ENCODE measurements at places on chromosomes 13 and 19. TPM values are rescaled to one million over a fixed set of nuclear protein-coding genes. Genes with fewer than 3 reads are reported as not detected.
A peak's percentile ranks its signal among the peaks of the same experiment; 100 is the strongest.

GRCh38 chr13:97001636-97002035 is 7.4 kb upstream of the OXGR1 start:
- no peak for DNase-seq

DNA sequence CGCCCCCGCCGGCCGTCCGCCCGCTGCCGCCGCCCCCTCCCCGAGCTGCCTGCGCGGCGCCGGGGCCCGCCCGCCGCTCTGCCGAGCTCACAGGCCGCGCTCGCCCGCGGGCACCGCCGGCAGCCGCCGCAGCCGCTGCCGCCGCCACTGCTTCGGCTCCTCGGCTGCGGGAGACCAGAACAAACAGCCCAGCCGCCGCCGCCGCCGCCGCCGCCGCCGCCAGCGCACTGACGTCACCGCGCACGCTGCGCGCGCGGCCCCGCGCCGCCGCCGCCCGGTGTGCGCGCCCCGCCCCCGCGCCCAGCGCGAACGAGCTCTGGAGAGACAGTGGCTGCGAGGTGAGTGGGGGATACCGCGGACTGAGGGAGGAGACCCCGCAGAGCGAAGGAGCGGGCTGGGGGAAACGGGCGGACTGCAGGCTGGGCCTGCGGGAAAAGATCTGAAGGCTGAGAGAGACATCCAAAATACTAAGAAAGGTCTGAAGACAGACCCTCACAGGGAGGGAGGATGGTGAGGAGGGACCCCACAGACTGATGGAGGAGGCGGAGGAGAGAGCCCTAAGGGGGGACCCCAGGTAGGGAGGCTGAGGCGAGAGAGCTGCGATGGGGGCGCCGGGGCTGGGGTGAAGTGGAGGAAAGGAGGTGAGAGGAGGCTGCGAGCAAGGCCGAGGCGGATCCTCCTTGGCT is at the start of gene BRD4:
Gene BRD4, minus strand, starts transcription at position 229 of the 686 bp plus-strand sequence. CDS start 59,440 bp downstream, outside the sequence.
- DNase-seq: peak; percentile 77

Gene CALM3
- total RNA-seq: 682 TPM

GRCh38 chr19:33459222-33460090 is 62.1 kb downstream of the PEPD start:
- DNase-seq: no peak

DNA sequence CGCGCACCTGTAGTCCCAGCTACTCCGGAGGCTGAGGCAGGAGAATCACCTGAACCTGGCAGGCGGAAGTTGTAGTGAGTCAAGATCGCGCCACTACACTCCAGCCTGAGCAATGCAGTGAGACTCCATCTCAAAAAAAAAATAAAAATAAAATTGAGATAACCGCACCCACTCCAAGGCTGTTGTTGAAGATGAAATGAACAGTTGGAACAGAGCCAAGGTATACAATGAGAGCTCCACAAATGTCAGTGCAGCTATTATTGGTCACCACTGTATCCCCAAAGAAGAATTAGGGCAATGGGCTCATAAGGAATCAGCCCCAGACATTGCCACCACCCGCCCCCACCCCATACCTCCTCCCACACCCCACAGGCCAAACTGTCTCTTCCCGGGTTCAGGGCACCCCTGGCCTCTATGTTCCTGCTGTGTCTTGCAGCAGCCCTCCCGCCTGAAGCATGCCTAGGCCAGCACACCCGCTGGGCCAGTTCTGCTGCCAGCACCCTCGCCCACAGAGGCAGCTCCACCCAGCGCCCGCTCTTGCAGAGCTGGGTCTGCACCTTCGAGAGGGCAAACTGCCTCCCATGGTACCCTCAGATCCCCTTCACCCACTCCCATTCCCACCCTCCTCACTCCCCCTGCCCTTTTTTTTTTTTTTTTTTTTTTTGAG is 3.5 kb upstream of the S1PR5 start:
- no peak for DNase-seq

DNA sequence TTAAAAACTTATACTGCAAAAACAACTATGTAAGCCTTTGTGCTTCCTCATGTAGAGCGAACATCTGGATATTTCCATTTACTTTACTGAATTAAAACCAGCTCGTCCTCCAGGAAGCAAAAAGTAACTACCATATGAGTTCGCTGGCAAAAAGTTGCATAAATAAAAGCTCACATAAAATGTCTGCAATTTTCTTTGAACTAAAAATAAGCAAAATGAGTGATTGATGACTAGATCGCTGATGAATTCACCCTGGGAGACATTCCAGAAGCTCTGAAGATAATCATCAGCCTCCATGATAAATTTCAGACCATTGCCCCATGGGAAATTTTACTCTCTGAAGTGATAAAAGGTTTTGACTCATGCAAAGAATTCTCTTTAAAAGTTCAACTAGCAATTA is 67.3 kb upstream of the SACS start:
- no peak for DNase-seq

DNA sequence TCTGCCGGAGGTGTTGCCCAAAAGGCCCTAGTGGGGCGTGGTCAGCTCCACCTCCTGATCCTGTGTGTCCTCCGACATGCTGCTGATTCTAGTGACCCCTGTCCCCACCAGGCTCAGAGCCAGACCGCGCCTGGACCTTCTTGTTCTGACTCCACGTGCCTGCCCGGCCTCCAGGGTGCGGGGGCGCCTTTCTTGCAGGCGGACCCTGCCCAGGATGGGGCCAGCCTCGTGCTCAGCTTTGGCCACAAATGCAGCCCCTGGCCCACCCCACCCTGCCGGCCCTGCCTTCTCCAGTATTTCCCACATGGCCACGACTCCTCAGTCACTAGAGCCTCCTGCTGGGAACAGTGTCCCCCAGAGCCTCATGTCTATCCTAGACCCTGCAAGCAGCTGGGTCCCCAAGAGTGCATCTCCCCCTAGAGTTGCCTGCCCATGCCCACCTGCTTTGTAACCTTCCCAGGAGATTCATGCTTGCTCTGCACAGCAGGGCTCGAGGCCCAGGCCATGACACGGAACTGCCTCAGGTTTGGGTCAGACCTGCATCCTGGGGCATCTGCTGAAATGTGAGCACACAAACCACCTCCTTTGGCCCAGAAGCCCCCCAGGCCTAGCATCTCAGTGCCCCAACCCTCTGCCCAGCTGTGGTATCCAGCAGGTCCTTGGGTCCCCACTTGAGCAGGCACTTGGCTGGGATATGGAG is 27.0 kb downstream of the TMEM161A start:
- no peak for DNase-seq

DNA sequence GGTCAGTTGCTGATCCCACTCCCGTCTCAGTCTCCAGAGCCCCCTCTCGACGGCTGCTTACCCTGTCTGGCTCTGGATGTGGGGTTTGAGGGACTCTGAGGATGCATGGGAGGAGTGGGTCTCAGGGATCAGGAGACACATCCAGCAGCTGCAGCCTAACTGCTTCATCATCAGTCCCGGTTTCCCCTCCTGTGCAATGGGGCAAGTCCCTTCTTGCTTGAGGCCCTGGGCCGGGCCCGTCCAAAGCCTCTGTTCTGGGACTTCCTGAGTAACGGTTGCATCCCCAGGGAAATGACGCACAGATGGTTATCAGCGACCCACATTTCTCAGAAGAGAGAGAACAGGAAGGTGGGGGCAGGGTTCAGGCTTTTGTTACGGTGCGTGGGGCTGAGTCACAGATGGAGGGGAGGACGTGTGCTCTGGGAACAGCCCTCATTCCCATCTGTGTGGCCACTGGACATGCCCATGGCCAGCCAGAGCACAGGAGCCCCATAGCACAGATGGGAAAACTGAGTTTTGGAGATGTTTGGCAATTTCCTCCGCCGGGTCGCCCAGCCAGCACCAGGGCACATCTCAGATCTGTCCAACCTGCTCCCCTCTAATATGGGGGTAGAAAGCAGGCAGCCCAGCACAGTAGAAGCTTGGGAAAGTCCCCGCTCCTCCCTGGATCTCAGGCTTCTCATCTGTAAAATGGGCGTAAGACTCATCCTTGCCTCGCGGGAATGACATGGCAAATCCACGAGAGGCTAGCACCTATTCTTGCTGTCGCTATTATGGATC is 19.3 kb downstream of the GNA15 start:
- peak; percentile 85 for DNase-seq

DNA sequence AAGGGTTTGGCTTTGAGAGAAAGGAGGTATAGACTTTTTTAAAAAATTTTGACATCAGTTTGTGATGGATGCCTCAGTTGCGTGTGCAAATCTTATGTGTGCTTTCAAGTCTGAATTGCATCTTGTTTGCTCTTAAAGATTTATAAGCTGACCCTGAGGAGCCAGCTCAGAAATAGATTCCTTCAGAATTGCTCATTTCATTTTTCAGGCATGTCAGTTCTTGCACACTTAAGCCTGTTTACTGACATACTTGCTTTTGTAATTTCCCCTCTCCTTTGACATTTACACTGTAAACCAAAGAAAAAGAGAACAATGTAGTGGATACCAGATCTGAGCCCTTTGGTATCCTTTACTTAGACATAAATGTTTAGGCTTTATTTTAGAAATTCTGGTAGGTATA is 87.6 kb downstream of the RNF17 start:
- no peak for DNase-seq

- DNase-seq: no peak
These were observed 73.6 kb downstream of the SIPA1L3 start for GRCh38 chr19:37980419-37981170.

Gene CGB8
- not detected for total RNA-seq

GRCh38 chr13:113138792-113139551 is 16.4 kb downstream of the F10 start:
- no peak for DNase-seq

DNA sequence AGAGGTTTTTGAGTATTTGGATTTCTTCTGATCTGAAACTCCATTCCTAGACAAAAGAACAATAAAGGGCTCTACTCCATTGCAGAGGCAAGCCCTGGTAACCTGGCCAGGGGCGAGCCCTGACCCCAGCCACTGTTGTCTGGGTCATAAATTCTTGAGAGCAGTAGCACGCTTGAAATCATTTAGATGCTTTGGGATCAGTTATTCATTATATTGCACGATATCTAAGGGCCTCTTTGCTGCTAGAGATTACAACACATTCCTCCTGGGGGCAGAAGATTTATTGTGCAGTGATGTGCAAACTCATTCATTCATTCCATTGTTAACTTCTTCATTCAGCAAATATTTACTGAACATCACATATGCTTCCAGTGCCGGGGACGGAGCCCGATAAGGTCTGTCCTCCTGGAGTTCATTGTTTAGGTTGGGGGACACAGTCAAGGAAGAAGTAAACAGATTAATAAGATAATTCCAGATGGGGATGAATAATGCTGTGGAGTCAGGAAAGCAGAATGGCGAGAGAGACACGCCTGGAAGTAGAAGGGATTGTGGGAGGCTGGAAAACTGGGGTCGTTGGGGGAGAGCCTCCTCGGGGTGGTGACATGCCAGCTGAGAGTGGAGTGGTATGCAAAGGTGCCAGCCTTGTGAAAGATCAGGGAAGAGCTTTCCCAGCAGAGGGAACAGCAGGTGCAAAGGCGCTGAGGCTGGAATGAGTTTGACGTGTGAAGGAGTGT is 34.9 kb downstream of the SIPA1L3 start:
- DNase-seq: no peak

- DNase-seq: no peak
These were observed 49.9 kb downstream of the N4BP2L1 start for GRCh38 chr13:32378012-32378411.

Gene GPC5
- total RNA-seq: not detected

Gene F10
- not detected for total RNA-seq

- DNase-seq: no peak
These were observed 83.1 kb downstream of the B3GLCT start for GRCh38 chr13:31282741-31283455.

Gene ING1
- 21.4 TPM for total RNA-seq

DNA sequence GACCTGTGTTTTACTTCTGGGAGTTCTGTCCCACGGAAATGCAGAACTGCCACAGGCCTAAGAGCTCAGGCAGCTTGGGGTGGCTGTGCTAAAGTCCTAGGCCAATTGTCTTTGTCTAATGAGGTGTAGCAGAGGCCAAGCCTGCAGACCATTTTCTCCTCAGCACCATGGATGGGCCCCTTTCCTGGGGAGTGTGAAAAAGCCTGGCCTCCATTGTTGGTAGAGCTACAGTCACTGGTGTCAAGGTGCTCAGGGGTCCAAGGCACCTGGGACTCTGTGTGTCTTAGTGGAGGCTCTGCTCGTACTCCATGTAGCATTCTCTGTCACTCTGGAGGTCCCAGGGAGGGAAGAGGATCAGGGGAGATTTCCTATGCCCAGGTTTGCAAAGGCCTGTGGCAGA is 329.6 kb downstream of the SLITRK5 start:
- no peak for DNase-seq

DNA sequence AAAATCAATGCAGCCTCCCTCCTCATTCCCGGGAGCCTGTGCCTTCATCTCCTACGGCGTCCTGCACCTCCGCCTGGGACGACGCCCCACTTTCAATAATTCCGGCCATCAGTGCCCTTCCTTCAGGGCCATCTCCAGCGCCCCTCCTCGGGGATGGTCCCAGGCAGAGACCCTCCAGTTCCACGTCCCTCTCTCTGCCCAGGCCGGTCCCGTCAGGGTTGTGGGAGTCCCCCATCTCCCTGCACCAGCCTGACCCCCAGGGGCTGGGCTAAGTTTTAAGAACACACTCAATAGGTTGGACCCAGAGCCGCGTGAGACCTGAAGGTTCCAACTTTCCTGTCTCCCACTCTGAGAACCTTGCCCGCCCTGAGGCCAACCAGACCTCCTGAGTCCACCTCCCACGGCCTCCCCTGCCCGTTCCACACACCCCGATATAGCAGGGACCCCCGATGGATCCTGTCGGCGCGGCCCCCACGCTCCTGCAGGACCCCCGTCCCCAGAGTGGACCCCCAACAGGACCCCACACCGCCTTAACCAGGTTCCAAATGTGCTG is 646 bp downstream of the TMEM161A start:
- DNase-seq: no peak

DNA sequence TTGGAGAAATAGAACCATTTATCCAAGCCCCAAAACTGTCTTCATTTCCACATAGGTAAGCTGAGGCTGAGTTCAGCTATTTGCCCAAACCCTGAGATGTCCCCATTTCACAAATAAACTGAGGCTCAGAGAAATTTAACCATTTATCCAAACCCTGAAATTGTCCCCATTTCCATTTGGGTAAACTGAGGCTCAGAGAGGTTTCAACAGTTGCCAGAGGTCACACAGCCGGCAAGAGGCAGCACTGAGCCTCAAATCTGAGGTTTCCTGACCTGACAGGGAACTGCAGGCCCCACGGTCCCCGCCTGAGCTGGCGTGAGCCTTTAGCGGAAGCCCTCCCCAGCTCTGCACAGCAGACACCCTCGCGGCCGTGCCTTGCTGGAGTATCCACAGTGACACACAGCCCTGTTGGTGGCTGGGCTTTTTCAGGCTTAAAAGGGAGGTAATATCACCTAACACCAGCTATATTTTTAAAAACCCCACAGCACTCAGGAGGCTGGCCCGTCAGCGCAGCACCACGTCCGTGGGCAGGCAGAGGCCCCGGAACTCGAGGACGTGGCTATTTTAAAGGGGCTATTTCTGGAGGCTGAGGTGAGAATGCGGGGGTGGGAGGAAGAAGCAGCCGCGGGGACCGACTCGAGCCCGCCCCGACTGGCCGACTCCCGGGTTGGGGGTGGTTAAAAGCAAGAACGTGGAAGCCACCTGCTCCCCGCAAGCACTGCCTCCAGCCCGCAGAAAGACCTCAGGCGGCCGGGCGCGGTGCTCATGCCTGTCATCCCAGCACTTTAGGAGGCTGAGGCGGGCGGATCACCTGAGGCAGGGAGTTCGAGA is 18.5 kb downstream of the PTPRS start:
- DNase-seq: peak; percentile 48

Gene C19orf53
- 112 TPM for total RNA-seq

All from activated CD8-positive, alpha-beta T cell treated with anti-CD3 and anti-CD28 coated beads, Interleukin-2, amount 10 ng/mL, durations not matched to agents 7 days and 5 days (primary cell).